ENCODE measurements at places on chromosomes 5 and 9. TPM values are rescaled to one million over a fixed set of nuclear protein-coding genes. Genes with fewer than 3 reads are reported as not detected.

ADGRD2 gene
- total RNA-seq = not detected

DENND4C gene
- total RNA-seq = 80.3 TPM

SLC4A9 gene
- not detected for total RNA-seq

CTXN3 gene
- total RNA-seq = not detected
